ENCODE measurements at places on chromosomes 16 and 17.
A peak's percentile ranks its signal among the peaks of the same experiment; 100 is the strongest.

DNA sequence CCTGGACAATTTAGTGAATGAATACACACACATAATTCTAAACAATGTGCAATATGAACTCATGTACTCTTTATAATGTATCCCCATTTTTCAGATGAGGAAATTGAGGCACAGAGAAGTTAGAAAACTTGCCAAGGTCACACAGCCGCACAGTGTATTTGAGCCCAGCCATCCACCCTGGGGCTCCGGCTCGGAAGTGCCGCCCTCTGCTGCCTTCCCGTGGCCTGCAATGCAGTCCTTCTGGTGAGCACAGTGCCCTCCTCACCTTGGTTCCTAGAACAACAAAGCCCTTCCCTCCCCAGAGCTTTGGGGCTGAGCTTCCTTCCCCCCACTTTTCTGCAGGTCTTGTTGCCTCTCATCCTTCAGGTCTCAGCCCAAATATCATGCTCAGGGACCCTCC lies 63.7 kb downstream of the C16orf78 start:
- DNase-seq, result no peak

DNA sequence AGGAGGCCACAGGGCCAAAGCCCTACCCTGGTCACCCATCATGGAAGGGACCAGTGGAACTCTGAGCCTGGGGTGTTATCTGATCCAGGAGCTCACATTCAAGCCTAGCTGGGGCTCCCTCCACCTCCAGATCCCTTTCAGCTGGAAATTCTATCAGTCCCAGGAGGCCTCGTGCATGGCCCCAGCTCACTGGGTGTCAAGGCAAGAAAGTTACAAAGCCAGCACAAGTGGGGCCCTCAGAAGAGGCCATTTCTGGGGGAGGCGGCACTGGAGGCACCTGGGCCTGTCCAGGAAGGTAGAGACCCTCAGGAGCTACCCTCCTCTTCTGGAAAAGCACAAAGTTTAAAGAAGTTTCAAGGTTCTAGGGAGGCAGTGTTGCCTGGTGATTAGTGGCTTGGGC lies 4.8 kb downstream of the CA7 start:
- no peak for DNase-seq

DNA sequence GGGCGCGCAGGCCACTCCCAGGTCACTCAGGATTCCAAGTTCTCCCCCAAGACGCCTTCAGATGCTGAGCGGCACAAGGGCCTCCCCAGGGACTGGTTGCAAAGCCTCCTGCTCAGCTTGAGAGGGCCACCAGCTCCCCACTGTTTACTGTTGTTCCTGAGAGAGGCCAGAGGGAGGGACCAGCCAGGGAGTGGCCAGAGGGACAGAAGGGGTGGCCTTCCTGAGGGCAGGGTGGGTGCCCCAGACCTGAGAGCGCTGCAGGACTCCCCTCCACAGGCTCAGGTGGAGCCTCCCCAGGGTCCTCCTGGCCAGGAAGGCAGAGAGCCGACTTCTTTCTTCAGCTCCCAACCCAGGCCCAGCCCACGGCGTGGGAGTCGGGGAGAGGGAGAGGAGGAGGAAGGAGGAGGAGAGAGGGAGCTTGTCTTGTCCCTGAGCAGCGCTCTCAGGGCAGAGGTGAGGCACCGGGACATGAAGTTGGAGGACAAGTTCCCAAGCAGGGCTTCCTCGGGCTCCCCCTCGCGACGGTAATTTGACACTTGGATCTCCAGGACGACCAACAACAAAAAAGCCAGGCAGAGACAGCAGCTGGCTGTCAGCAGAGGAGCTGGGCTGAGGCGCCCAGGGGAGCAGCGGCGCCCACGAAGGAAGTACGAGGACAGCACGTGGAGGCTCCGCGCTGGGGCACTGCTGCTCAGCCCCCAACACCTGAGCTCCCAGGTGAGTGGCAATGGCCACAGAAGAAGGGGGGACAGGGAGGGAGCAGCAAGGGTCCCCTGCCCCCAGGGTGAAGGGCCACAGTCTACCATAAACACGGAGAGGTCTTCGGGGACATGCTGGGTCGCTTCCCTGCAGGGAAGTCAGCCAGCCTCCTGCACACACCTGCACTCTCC lies 497 bp downstream of the SMIM5 start:
- peak; percentile 69 for DNase-seq

GRCh38 chr17:79070266-79070880 lies 4.3 kb upstream of the ENGASE start:
- DNase-seq, result no peak

DNA sequence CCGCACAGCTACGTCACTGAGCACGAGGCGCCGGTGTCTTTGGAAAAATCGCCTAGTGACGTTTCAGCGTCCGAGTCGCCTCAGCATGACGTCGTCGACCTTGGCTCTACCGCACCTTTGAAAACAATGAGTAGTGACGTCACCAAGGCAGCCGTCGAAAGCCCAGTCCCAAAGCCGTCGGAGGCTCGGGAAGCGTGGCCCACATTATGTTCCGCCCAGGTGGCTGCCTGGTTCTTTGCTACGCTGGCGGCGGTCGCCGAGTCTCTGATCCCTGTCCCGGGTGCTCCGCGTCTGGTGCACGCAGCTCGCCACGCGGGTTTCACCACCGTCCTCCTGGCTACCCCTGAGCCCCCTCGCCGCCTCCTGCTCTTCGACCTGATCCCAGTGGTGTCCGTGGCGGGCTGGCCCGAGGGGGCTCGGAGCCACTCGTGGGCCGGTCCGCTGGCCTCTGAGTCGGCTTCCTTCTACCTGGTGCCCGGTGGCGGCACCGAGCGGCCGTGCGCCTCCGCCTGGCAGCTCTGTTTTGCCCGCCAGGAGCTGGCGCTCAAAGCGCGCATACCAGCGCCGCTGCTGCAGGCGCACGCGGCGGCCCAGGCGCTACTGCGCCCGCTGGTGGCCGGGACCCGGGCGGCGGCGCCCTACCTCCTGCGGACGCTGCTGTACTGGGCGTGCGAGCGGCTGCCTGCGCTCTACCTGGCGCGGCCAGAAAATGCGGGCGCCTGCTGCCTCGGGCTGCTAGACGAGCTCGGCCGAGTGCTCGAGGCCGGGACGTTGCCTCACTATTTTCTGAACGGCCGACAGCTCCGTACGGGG lies 1.5 kb downstream of the TMEM102 start:
- DNase-seq, result peak; percentile 87

GRCh38 chr17:9648521-9649110 lies 3.3 kb downstream of the USP43 start:
- no peak for DNase-seq

GRCh38 chr16:51919736-51920135 lies 627.2 kb downstream of the TOX3 start:
- no peak for DNase-seq

GRCh38 chr16:3095869-3096268 lies 3.2 kb downstream of the ZSCAN10 start:
- peak; percentile 86 for DNase-seq

DNA sequence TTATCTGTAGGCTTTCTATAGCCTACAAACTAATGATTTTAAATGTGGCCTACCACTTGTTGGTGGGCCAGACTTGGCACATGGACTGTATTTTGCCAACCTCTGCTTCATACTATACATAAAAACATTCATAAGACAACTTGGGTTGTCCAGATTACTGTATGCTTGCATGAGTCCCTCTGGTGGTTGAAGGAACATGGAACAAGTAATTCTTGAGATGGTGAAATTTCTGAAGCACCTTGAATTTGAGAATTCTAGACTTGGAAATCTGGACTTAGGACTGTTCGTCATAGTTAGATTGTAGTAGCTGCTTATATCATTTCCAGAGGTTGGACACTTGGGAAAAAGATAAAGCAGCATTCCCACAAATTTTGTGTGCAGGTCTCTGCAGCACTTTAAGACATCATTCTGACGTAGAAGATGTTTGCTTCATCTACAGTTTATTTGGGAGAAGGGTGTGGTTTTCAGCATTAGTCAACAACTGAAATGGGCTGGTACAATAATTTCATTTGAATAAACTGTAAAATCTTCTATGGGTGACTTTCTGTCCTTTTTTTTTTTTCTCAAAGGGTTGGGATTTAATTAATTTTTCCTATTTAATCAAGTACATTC lies 31.2 kb downstream of the NFATC3 start:
- peak; percentile 54 for DNase-seq

DNA sequence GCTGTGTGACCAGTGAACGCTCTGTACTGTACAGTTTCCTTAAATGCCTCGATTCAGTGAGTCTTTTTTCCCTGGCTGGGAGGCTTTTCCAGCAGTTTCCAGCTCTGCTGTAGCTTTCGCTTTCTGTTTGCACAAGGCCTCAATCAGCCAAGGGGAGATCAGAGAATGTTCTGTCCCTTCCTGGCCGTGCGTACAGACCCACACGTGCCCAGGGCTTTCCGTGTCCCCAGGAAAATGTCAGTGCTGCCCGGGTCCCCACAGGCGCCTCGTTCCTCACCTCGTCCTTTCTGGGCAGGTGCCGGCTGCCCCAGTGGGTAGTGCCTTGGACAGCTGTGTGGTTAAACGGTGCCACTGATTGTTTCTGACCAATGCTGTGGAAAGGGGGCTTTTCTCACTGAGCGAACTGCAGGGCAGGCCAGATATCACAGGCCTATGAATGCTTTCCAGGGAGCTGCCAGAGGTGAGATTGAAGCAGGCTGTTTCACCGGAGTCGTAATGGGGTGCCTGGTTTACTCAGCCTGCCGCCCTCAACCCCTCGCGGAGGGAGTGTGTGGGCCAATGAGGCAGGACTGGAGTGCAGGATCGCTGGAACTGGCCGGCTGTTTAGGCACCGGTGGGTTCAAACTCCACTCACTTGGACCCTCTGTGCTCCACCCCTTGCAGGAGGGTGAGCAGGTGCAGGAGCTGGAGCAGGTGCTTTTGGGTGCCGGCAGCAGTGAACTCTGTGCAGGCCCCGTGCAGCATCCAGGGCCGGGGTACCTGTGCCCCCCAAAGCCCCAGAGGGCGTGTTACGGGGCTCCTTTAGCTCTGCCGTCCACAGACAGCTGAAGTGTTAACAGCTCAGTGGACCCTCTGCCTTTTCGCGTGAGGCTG lies 44.4 kb downstream of the ZNF778 start:
- DNase-seq, result no peak

GRCh38 chr16:73616166-73616753 lies 568.3 kb upstream of the ZFHX3 start:
- DNase-seq, result no peak

DNA sequence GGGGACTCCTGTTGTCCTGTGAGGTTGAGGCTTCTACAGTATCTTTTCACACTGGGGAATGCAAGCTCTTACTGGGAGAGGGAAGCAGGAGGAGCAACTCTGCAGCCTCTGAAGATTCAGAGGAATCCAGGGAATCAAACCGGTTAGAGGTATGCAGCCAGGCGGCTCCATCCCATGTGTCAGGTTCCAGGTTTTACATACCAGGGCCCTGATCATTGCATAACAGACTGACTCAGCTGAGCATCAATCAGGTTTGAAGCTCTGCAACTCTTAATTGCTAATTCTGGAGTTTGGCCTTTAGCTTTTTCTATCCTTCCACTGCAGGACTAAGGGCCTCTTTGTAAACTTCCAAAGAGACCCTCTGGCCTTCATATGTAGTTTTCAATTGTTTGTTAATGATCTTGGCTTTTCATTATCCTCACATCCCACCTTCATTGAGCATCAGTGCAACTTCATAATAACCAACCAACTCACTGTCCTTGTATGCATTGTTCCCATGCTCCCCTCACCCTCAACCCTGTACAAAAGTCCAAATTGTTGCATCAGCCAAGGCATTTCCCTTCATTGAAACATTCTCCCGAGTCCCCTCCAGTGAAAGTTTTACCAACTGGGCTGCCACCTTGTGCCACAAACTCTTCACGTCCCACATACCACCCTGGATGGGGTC lies 59.7 kb upstream of the DHX40 start:
- no peak for DNase-seq

- DNase-seq, result peak; percentile 65
These were observed 38.6 kb upstream of the SLFN13 start for GRCh38 chr17:35486920-35487732.

DNA sequence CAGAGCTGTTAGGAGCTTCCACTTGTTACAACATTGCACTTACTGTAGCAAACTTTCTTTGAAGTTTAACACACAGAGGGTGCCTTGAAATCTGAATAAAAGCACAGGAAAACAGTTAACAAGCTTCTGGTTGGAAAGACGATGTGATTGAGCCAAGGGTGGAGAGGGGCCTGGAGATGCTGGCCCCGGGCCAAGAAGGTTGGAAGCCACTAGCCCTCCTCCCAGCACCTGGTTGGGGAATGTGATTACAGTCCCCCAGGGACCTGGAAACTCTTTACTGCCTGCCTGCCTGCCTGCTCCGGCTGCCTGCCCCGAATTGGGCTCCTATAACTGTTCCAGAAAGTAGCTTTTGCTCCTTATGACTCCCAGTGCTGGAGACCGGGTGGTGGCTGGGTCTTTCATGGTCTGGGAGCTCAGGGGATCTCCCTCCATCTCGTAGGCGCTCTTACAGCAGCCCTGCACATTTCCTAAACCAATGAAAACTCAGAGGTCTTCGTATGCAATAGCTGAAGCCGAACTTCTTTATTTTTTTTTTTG lies 48.0 kb upstream of the ZFHX3 start:
- DNase-seq, result no peak

DNA sequence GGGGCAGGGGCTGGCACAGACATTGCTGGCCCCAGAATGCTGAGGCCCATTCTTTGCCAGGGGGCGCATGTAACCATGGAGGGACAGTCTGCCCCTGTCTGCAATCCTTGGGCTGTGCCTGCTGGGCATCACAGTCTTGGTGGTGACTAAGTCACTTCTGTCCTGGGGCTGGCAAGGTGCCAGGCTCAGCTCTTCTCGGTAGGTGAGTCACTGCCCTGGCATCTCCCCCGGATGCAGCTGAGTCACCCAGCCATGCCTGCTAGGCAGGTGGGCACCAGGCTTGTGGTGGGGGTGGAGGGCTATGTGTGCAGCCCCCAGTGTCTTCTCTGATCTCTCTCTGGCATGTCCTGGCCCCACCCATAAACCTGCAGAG lies 5.6 kb downstream of the RARA start:
- peak; percentile 67 for DNase-seq

DNA sequence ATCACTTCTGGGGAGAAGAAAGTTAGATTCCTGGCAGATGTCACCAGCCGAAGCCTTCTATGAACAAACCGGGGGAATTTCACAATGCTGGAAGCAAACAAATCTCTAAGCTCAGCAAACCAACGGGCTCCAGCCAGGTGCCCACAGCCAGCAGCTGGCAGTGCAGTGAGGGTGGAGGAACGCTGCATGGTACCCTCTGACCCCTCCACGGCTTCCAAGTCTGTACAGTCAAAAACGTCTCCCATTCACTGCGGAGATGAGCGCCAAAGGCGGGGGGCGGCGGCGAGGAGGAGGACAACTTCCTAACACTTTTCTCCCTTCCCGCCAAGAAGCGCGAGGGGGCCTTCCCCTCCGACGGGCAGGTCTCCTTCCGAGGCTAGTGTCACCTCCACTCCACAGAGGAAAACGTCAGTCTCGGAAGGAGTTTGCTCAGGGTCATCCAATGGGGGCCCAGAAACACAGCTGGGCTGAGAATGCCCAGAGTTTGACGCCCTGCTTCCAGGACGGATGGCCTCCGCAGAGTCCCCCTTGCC lies 924 bp downstream of the ZNF598 start:
- no peak for DNase-seq

GRCh38 chr17:7589891-7590691 lies at the start of gene SOX15:
TSS of gene SOX15 (minus strand) at chr17:7590094. CDS start at chr17:7589676, 418 bp downstream.
- DNase-seq, result no peak

Data from B cell (primary cell).